Mesothelial cell of epicardium (in vitro differentiated cells): ENCODE measurements at places on chromosomes 2 and 18. TPM values are rescaled to one million over a fixed set of nuclear protein-coding genes. Genes with fewer than 3 reads are reported as not detected.

Gene CFAP53
- total RNA-seq, result 0.44 to 0.70 TPM (median 0.65 TPM) in 3 replicates

Gene AQP12A
- total RNA-seq, result not detected in 3 replicates

Gene TLX2
- total RNA-seq, result 0.18 TPM in 1 of 3 replicates, not detected in the others

Gene PPM1B
- total RNA-seq, result 36.4 to 43.4 TPM (median 37.4 TPM) in 3 replicates

Gene MERTK
- total RNA-seq, result 25.1 to 27.3 TPM (median 27.1 TPM) in 3 replicates

Gene SERPINB4
- total RNA-seq, result not detected in 3 replicates

Gene SOCS6
- 26.8 to 29.3 TPM (median 27.0 TPM) in 3 replicates for total RNA-seq

Gene RESP18
- not detected in 3 replicates for total RNA-seq

Gene MIB1
- 81.9 to 85.4 TPM (median 83.6 TPM) in 3 replicates for total RNA-seq

Gene TMEM17
- 4.1 to 4.7 TPM (median 4.2 TPM) in 3 replicates for total RNA-seq

Gene PDE11A
- total RNA-seq, result 22.9 to 25.6 TPM (median 23.9 TPM) in 3 replicates

Gene CNOT11
- 38.3 to 38.8 TPM (median 38.7 TPM) in 3 replicates for total RNA-seq

Gene SPP2
- not detected in 3 replicates for total RNA-seq

Gene ABCG5
- total RNA-seq, result not detected in 3 replicates

Gene ARHGAP28
- total RNA-seq, result 153 to 161 TPM (median 159 TPM) in 3 replicates

Gene TM4SF20
- total RNA-seq, result not detected in 3 replicates

Gene CLEC4F
- total RNA-seq, result not detected in 3 replicates

Gene SCYGR5
- total RNA-seq, result not detected in 3 replicates

Gene MYOM1
- 1.2 to 2.8 TPM (median 2.1 TPM) in 3 replicates for total RNA-seq

Gene NDC80
- 13.4 to 16.1 TPM (median 15.0 TPM) in 3 replicates for total RNA-seq

Gene GRP
- not detected in 3 replicates for total RNA-seq

Gene CDH20
- total RNA-seq, result 0.63 to 0.93 TPM (median 0.89 TPM) in 3 replicates

Gene DLX1
- 5.1 to 5.9 TPM (median 5.1 TPM) in 3 replicates for total RNA-seq

Gene CCBE1
- 68.0 to 80.6 TPM (median 71.1 TPM) in 3 replicates for total RNA-seq

Gene PSMA8
- total RNA-seq, result 0.22 TPM in 1 of 3 replicates, not detected in the others

Gene LDLRAD4
- 26.2 to 29.7 TPM (median 29.2 TPM) in 3 replicates for total RNA-seq

Gene UNC80
- total RNA-seq, result 0.38 to 0.59 TPM (median 0.55 TPM) in 3 replicates

Gene EFEMP1
- 38.1 to 42.8 TPM (median 41.6 TPM) in 3 replicates for total RNA-seq

Gene REG3A
- not detected in 3 replicates for total RNA-seq

Gene SATB2
- total RNA-seq, result 3.4 to 4.0 TPM (median 3.8 TPM) in 3 replicates

Gene FTCDNL1
- total RNA-seq, result 1.5 to 2.1 TPM (median 1.5 TPM) in 3 replicates

Gene NYAP2
- not detected in 3 replicates for total RNA-seq

Gene UGT1A10
- total RNA-seq, result not detected in 3 replicates

Gene HOXD12
- 0.27 to 0.40 TPM (median 0.27 TPM) in 3 replicates for total RNA-seq

Gene ASIC4
- total RNA-seq, result 0.98 to 1.4 TPM (median 1.1 TPM) in 3 replicates

Gene CHN1
- 32.7 to 34.4 TPM (median 33.9 TPM) in 3 replicates for total RNA-seq

Gene LBH
- total RNA-seq, result 41.0 to 48.8 TPM (median 44.5 TPM) in 3 replicates

Gene MARCO
- total RNA-seq, result 0.22 to 0.41 TPM (median 0.33 TPM) in 3 replicates

Gene CAPN14
- 0.40 to 0.54 TPM (median 0.47 TPM) in 3 replicates for total RNA-seq

Gene IL1F10
- total RNA-seq, result not detected in 3 replicates

Gene FAM136A
- 42.7 to 46.5 TPM (median 43.3 TPM) in 3 replicates for total RNA-seq

Gene MROH2A
- total RNA-seq, result not detected in 3 replicates

Gene KHK
- 3.3 to 4.1 TPM (median 3.6 TPM) in 3 replicates for total RNA-seq

Gene NAT8
- not detected in 3 replicates for total RNA-seq

Gene GREB1L
- total RNA-seq, result 23.0 to 25.5 TPM (median 25.3 TPM) in 3 replicates

Gene TBR1
- 0.09 to 0.13 TPM in 2 of 3 replicates, not detected in the other for total RNA-seq

Gene ANKRD23
- 10.1 to 12.5 TPM (median 12.5 TPM) in 3 replicates for total RNA-seq

Gene MBD5
- 90.7 to 100 TPM (median 97.8 TPM) in 3 replicates for total RNA-seq

Gene REG1B
- not detected in 3 replicates for total RNA-seq

Gene HOXD13
- 0.49 to 0.63 TPM (median 0.56 TPM) in 3 replicates for total RNA-seq

Gene COLEC11
- 9.8 to 10.8 TPM (median 10.1 TPM) in 3 replicates for total RNA-seq
